ENCODE measurements at places on chromosomes 16 and 17.

DNA sequence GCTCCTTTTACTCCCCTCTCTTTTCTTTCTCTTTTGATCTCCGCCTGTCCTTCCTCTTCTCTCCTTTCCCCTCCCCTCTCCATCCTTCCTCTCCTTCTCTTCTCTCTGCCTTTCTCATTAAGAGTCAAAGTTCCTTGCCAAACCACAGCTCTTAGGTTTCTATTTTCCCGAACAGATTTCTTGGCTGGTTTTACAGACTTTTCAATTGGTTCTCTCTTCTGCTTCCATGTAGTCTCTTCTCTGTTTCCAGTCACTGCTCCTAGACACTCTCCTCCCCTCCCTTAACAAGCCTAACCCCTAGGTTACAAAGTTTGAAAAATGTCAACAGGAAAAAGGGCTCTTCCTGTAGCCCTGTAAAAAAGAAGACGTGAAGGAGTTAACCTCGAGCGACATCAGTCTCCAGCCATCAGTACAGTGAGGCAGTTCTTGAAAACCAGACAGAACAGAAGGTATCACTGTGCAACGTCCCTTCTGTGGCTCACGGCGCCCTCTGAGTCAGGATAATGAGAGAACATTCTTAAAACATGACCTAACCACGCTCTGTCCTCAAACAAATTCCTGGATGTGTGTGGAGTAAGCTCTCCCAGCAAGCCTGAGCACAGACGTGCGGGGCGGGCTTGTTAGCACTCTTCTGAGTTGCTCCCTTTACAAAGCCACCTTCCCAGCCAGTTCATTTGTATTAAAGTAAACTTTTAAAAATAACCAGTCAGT is 11.6 kb upstream of the MARCHF10 start:
- no peak for DNase-seq

DNA sequence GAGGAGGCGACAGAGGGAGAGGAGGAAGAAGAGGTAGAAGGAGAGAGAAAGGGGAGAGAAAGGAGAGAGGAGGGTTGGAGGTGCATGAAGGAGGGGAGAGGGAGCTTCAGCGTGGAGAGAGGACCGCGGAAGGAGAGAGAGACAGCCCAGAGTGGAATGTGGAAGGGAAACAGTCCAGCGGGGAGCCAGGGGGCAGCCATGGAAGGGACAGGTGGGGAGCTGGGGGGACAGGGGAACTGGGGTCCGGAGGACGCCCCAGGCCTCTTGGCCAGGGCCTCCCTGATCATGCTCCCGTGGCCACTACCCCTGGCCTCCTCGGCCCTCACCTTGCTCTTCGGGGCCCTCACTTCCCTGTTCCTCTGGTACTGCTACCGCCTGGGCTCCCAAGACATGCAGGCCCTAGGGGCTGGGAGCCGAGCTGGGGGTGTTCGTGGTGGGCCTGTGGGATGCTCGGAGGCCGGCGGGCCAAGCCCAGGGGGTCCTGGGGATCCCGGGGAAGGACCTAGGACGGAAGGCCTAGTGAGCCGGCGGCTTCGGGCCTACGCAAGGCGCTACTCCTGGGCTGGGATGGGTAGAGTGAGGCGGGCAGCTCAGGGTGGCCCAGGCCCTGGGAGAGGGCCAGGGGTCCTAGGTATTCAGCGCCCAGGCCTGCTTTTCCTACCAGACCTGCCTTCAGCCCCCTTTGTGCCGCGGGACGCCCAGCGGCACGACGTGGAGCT is 759 bp downstream of the ASPHD1 start:
- DNase-seq: no peak

GRCh38 chr16:5323284-5324141 is 225.9 kb upstream of the EEF2KMT start:
- DNase-seq: no peak

GRCh38 chr16:19694989-19695388 is 23.0 kb downstream of the KNOP1 start:
- DNase-seq: no peak

DNA sequence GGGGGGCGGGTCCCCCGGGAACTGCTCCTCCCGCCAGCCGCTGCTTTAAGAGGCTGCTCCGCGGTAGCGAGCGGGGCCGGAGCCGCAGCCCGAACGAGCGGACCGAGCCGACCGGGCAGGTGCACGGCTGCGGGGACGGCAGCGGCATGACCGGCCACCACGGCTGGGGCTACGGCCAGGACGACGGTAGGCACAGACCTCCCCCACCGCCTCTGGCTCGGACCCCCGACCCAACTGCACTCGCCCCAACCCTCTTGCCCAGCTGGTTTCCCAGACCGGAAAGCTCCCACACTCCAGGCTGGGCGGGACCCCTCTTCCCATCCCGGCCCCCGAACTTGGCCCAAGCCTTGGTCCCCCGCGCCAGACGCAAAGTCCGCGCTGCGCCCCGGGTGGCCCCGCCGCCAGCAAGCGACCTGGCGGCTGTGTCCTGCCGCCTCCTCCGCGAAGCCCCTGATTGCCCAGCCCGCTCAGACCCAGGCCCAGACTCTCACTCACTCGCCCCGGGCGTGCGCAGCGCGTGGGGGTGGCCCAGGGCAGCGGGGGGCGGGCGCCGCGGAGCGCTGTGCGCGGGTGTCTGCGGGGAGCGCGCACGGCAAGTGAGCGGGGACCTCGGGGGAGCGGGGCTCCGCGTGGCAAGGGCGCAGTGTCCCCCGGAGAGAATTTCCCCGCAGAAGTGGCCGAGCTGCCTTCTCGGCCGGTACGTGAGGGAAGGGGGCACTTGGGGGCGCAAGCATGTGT is at the start of gene CA7:
TSS of gene CA7 (plus strand) at position 73 of the 738 bp plus-strand sequence. CDS start at position 147, 74 bp downstream.
- DNase-seq: no peak

- DNase-seq: no peak
Observed at GRCh38 chr16:46808997-46809396, 22.0 kb downstream of the C16orf87 start.

GRCh38 chr17:6669479-6670212 is 18.1 kb downstream of the C17orf100 start:
- no peak for DNase-seq

Measured in stimulated activated CD8-positive, alpha-beta memory T cell treated with anti-CD3 and anti-CD28 coated beads, Interleukin-7, amount 100 ng/mL, for 48 hours (primary cell).